SHP77 treated with DMSO at 0.1 percent for 48 hours (cell line): ENCODE measurements at places on chromosomes 16 and 17.

DNA sequence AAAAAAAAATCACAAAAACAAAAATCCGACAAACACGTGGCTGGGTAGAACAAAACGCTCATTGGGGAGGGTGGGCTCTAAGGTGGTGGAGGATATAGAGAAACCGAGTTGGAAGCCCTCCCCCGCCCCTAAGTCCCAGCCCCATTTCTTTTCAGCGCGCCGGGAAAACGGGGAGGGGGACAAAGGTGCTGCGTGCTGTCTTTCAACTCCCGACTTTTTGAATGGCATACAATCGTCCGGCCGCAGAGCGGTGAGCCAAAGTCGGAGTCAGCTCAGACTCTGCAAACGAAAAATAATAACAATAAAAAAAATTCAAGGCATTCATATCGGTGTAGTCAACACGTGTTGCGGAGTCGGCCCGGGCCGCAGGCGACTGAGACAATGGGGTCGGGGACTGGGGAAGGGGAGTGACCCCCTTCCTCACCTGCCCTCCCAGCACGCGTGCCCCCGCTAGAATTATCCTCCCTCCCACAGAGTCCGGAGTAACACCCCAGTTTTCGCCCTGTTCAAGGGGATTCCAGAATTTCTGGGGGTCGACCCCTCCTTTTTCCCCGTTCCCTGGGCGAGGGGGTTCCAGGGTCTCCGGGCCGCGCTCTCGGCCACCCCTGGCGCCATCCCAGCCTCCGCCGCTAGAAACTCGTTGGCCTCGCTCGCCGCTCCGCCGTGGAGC is 1.7 kb upstream of the IGF2BP1 start:
- DNase-seq: no peak

DNA sequence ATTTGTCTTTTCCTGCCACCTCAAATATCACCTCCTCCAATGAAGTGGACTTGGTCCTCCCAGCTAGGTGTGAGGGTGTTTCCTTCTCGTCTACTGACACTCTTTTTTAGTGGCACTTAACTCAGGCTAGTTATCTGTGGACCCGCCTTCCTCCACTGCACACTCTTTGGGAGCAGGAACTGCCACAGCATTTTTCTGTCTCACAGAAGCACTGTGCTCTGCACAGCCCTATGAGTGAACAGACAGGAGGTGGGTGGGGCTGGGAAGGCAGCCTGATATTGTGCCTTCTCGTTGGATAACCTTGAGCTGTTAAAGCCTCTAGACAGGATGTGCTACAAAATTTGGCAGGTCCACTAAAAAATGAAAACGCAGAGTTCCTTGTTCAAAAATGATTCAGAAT is 31.9 kb upstream of the HOXB13 start:
- no peak for DNase-seq

- DNase-seq: no peak
Observed at GRCh38 chr16:57578521-57579360, 36.3 kb downstream of the ADGRG5 start.

DNA sequence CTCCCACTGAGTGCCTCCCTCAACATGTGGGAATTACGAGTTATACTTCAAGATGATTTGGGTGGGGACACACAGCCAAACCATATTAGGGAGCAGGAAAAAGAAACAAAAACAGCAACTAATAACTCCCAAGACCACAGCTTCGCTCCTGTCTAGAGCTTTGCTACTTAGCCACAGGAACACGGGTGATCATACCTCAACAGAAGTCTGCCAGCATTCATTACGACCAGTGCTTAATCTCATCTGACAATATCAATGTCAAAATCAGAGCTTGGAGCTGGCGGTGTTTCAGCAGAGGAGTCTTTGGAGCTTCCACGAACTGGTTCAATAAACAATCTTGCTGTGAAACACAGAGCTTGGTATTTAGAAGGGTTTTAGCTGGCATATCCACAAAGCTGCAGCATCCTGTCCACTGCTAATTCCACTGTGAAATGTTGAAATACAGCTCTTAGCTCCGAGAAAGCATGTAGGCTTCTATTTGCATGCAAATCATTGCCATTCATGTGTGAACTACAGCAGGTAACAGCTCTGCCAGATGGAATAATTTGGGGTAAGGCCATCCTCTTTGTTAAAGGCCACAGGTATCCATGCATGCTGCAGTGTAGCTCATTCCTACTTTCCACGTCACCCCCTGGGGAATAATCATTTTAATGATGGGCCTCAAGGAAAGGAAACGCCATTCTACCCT is 128.4 kb upstream of the GOT2 start:
- DNase-seq: no peak

DNA sequence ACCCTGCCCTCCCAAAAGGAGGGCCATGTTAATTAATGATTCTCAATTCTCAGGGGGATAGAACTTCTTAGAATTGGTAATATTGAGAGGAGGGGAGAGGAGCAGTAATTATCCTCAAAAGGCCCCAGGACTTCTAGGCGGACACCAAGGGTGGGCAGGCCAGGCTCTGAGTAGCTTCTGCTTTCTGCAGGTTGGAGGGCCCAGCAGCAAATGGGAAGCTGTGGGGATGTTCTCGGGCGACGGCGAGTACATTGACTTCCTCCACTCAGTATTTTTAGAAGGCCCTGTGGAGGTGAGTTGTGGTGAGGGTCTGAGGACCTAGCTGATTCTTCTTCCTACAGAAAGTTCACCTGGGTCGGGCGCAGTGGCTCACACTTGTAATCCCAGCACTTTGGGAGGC is 57.5 kb downstream of the DNAH2 start:
- no peak for DNase-seq

- no peak for DNase-seq
Observed at GRCh38 chr16:57923841-57924240, 47.1 kb downstream of the CNGB1 start.

DNA sequence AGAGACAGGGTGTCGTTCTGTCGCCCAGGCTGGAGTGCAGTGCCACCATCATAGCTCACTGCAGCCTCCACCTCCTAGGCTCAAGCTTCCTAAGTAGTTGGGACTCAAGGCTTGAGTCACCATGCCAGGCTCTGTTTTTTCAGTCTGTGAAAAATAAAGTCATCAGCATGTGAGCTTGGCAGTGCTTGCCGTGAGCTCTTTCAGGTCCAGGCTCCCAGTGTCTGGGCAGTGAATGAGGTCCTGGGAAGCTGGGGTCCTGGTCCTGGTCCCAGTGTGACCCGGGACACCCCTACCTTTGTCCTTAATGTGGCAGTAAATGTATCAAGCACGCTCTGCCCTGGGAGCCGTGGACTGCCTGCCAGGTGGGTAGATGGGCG is 22.9 kb upstream of the RPL13 start:
- DNase-seq: no peak

DNA sequence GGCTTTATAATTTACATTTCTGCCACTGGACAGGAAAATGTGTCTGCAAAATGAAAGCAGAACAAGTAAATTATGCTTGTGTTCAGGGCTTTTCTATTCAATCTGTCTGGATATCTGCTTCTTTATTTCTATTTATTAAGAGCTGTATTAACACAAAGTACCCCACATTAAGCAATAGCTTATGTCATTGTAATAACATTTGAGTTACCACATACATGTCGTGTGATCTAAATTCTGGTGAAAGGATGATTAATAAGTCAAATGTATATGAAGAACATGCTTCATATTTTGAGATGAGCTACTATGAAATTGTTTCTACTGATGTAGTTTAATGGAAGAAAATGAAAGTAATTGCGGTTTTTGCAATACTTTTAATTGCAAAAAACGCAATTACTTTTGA is 238.2 kb downstream of the KCNJ2 start:
- DNase-seq: no peak

- DNase-seq: no peak
Observed at GRCh38 chr17:37197336-37197735, 178.4 kb upstream of the C17orf78 start.

DNA sequence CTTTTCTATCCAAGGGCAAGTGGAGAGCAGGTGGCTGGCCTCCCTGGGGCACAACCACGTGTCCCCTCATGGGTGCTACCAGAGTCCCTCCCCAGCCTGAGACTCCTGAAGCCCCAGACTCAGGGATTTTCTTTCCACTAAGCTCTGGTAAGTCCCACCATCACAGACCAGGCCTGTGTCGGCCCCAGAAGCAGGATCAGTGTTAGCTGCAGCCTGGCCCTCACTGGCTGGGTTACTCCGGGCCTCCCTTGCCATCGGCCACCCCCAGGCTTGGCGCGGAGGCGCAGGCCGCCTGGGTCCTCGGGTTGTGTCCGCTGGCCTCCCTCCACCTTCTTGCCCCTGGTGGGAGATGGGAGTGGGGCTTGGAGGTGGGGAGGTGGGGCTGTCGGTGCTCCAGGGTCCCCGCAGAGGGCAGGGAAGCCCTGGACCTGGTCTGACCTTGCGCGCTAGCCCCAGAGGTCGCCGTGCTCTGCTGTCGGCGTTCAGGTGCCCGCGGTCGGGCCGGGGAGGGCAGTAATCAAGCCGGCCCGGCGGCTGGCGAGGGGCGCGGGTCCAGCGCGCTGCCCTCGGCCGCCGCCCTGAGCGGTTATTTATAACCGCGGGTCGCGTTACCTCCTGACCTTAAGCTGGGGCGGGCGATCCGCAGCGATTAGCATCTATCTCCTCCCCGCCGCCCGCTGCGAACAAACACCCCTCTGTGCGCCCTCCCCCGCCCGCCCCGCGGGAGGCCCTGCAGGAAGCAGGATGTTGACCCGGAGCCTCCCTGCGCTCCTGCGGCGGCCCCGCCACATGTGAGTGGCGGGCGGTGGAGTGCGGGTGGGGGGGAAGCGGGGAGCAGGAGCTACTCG is 78.1 kb upstream of the TOB1 start:
- DNase-seq: peak; percentile 83

DNA sequence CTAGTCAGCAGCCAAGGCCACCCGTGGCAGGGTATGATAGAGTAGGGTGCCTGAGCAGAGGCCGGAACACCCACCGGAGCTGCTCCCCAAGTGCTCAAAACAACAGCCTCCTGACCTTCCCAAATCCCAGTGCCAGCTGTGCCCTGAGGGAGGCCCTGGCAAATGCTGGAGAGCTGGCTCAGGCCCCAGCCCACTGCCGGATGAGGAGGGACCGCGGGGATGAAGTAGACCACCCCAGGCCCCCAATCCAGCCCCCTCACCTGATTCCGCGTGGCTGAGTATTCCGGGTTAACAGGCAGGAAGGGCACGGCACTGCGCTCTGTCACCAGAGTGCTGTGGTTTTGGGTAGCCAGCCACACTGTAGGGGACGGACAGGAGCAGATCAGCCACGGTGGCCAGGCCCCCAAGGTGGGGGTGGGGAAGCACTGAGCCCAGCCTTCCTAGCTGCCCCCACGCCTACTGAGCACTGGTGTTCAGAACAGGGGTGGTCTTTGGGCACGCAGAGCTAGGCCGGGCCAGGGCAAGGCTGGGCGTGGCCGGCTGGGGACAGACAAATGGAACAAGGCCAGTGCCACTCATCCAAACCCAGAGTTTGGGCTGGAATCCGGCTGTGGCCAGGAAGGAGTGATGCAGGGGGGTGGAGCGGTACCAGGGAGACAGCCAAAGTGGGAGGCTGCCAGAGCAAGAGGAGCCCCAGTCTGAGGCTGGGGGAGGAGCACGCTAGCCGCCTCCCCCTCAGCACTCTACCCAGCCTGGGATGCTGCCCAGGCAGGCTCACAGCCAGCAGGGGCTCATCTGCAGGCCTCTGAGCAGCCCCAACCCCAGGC is 9.1 kb downstream of the TP53I13 start:
- DNase-seq: no peak

DNA sequence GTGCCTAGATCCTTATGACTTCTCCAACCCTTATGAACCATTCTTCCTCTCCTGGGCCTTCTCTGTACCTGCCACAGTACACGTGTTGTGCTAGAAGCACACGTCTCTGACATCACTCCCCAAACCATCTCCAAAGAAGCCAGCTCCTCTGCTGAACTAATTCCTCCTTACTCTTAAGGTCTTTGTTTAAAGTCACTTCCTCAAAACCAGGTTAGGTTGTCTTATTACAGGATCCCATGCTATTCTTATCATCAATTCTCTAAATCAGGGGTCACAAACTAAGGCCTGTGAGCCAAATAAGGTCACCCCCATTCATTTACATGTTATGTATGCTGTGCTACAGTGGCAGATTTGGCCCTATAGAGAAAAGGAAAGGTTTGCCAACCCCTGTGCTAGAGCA is 4.0 kb downstream of the SUPT6H start:
- DNase-seq: no peak

DNA sequence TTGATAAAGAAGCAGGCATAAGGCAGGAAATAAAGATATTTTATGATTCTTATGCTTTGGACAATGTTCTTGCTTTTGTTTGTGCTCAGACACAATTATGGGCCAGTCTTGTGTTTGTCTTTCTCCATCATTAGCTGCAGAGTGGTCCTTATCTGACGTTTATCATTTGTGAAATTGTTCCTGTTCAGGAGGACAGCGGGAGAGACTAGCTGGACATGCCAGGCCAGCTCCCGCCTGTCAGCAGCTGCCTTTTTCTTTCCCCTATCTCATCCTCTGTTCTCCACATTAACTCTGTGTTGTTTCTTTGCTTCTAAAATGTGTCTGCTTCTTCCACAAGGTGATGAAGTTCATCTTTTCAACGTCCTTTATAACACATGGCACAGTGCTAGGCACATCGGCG is 333.5 kb downstream of the NPIPA8 start:
- DNase-seq: no peak

DNA sequence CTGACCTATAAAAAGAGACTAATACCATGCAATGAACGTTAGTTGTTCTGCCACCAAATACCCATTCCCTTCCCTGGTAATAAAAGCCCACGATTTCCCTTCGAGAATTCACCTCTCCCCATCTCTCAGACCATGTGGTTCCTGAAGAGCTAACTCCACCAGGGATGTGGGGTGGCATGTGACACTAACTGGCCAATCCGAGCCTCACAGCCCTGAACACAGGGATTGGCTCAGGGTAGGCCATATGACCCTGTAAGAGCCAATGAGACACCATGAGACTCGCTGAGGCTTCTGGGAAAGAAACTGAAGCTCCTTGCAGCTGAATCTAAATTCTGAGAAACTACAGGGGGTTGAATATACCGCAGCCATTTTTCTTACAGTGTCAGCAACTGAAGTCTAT is 21.1 kb downstream of the HELZ start:
- DNase-seq: no peak

DNA sequence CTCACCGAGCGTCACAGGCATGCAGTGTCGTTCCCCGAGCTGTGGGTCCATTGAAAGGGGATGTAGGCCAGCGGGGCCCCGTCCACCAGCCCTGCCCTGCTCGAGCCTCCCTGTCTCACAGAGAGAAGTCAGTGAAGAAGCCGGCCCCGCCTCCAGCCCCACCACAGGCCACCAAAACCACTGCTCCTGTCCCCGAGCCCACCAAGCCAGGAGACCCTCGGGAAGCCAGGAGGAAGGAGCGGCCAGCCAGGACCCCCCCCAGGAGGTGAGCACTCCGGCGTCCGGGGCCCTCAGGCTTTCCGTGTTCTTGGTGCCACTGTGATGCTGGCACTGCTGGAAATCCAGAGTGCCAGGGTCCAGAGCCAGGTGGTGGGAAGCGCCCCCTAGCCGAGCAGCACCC is 13.9 kb upstream of the IL17C start:
- DNase-seq: no peak

GRCh38 chr16:86531641-86532525 is 21.6 kb downstream of the FOXF1 start:
- no peak for DNase-seq

- no peak for DNase-seq
Observed at GRCh38 chr16:24309258-24310142, 53.4 kb downstream of the CACNG3 start.
